ENCODE measurements at places on chromosomes 5 and 9. TPM values are rescaled to one million over a fixed set of nuclear protein-coding genes. Genes with fewer than 3 reads are reported as not detected.

The CCDC183 gene
- total RNA-seq = not detected

- DNase-seq = no peak
Measured at GRCh38 chr5:174720612-174721529, 3.5 kb upstream of the MSX2 start.

DNA sequence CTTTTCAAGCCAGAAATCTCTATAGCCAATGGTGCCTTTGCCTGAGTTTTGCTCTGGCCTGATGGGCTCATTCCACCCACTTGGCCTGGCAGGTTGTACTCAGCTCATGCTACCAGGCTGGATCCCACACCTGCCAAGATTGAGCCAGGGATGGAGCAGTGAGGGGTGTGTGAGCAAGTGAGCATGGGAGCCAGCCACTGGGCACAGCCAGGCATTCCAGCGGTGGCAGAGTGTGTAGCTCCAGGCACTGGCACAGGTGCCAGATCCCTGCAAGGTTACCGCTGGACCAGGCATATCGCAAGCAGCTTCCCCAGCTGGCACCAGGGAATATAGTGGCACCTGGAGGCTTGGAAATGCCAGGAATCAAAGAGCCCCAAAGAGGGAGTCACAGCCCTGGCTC, 2395.6 kb upstream of the C9orf72 start:
- DNase-seq = no peak

The GZMA gene
- not detected for total RNA-seq

Measured in fibroblast of the aortic adventitia (primary cell).